Retinal pigment epithelial cell (primary cell): ENCODE measurements at places on chromosomes 13 and 19.

GRCh38 chr13:95387733-95388207, 86.5 kb upstream of the ABCC4 start:
- no peak for DNase-seq

DNA sequence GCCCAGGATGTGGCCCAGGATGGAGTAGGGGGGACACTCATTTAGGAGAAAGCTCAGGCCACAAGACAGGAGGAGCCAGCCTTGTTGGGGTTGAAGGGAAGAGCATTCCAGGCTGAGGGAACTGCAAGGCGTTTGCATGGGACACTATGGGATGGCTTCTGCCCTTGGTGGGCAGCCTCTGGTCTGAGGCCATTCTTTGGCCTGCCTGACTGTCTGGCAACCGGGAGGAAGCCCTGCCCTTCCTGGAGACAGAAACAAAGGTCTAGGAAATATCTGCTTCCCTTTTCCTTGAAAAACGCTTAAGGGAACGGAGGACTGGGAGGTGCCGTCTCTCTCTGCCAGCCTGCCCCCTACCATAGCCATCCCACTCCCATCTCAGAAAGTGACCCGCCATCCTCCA, 2.8 kb upstream of the ICAM1 start:
- no peak for DNase-seq

DNA sequence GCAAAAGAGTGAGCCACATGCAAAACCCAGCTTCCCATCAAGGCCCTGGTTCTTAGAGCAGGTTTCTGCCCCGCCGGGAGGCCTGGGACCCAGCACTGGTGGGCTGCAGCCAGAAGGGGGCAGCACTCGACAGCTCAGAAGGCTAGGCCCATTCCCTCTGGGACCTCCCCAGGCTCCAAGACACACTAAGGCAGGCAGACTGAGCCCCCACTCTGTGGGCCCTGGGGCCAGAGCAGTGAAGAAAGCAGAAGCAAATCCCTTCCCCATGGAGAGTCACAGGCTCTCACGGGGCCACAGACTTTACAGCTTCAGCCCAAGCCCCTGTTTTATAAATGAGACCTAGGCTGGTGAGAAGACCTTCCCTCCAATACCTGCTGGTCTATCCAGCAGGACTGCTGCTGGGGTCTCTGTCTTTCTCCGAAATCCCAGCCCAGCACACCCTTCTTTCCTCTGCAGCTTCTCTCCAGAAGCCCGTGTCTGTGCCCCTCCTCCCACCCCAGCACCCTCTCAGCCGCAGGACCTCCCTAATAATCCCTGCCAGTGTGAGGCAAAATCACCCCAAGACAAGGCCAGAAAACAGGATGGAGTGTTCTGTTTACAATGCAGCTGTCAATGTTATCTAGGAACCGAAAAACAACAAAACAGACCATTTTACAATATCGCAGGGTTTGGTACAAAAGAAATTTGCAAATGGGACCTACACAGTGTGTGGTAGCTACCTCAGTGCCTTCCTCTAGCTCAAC, 109.3 kb downstream of the ABCC4 start:
- DNase-seq: no peak

GRCh38 chr13:95671597-95671996, 5.3 kb upstream of the DNAJC3 start:
- no peak for DNase-seq

- no peak for DNase-seq
Measured at GRCh38 chr19:43562226-43562697, 13.1 kb downstream of the XRCC1 start.

GRCh38 chr19:11563532-11563931, 4.5 kb upstream of the ELOF1 start:
- DNase-seq: no peak

- DNase-seq: no peak
Measured at GRCh38 chr19:38912600-38913514, 871 bp upstream of the CCER2 start.

DNA sequence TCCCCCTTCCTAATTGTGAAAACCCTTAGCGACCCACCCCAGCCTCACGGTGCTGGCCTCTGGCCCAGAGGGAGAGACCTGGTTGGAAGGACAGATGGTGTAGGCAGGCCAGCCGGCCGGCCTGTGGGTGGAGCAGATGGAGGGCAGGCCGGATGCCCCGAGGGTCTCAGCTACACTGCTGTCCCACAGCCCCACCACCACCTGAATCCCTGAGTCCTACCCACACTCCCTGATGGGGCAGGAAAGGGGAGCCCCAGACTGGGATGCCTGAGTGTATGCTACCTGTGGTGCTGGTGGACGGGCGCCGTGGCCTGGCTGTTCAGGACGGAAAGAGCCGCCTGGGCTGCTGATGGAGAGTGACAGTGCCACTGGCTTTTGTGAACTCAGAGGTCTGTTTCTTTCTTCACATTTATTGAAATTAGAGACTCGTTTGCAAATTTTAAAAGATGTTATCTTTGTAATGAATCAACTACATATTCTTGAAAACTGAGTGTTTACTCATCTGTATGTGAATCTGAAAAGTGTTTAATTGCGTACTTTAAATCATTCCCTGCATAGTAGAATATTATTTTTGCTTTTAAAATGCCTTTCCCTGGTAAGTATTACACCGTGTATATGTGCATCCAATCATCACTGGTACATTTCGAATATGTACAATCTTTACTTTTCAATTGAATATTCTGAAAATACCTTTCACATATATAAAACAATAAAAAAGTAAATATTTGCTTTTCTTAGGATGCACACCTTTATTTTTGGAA, 35.7 kb downstream of the TFDP1 start:
- no peak for DNase-seq
